ENCODE measurements at places on chromosomes 11 and 22.

- no peak for DNase-seq
Measured at GRCh38 chr11:127993281-127993680, 594.1 kb downstream of the ETS1 start.

GRCh38 chr11:59403546-59403945 is 22.7 kb downstream of the OR5A2 start:
- DNase-seq, result no peak

GRCh38 chr11:48063424-48063978 is 83.1 kb downstream of the PTPRJ start:
- peak; percentile 97 for DNase-seq

DNA sequence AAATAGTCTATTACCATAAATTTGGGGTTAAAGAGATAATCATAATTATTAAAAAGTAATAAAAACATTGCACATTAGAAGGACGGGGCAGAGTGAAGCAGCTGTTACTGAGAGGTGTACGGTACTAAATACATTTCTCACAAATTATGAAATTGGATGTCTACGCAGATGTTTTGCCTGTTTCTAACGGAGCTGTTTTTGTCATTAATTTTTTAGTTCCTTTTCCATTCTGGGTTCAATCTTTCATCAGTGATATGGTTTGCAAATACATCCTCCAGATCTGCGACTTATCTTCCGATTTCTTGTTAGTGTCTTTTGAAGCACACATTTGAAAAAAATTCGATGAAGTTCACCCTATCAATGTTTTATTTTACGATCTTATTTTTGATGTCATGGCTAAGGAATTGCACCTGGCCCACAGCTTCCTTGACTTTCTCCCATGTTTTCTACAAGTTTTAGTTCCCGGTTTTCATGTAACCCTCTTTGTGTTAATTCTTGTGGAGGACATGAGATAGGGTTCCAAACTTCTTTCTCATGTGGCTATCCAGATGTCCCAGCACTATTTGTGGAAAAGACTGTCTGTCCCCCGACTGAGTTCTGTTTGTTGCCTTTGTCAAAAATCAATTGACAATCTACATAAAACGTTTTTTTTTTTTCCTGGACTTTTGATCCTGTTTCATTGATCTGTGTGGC is 21.3 kb upstream of the KRTAP5-6 start:
- DNase-seq, result no peak

DNA sequence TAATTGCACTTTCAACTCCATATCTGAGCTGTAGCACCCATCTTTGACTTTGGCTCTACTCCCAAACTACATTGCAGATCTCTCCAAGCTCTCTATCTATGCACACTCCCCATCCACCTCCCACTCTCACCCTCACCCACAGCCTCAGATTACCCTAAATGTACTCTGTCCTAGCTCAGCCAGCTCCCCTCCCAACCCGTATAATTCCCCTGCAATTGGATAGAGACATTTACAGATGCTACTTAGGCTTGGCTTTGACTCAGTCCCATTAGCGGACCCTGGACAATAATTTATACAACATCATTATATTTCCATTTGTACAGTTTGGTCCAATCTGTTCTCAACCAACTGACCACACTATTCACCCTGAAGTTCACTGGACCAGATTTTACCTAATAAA is 338.9 kb upstream of the ANO3 start:
- no peak for DNase-seq

DNA sequence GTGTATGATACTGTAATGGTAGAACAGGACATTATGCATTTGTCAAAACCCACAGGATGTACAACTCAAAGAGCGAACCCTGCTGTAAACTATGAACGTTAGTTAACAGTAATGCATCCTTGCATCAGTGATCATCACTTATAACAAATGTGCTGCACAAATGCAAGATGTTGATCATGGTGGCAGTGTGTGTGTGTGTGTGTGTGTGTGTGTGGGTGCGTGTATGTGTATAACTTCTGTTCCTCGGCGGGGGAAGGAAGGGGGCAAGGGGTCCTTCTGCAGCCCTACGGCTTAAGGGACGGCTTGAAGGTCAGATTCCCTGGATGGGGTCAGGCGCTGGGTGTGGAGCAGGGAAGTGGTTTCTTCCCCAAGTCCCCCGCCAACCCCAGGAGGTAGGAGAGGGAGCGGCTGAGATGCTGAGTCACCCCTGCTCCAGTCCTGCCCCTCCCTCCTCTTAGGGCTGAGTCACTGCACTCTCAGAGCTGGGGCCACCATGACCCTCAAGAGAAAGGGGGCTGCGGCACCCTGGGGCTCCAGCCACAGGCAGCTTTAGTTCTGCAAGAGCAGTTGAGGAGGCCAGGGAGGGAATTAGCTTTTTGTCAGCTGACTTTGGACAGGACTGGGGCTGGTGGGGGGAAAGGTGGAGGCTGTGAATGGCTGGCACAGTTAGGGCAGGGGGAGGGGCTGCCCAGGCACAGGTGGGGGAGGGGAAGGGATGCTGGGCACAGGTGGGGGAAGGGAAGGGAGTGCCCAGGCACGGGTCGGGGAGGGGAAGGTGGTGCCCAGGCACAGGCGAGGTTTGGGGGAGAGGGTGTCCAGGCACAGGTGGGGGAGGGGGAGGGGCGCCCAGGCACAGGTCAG is 8.8 kb upstream of the CTSD start:
- DNase-seq, result peak; percentile 96

GRCh38 chr22:35648066-35649025 is at the start of gene APOL6:
Gene APOL6 (plus strand): TSS chr22:35648446. CDS start chr22:35656426, 7,980 bp downstream.
- peak; percentile 71 for DNase-seq

DNA sequence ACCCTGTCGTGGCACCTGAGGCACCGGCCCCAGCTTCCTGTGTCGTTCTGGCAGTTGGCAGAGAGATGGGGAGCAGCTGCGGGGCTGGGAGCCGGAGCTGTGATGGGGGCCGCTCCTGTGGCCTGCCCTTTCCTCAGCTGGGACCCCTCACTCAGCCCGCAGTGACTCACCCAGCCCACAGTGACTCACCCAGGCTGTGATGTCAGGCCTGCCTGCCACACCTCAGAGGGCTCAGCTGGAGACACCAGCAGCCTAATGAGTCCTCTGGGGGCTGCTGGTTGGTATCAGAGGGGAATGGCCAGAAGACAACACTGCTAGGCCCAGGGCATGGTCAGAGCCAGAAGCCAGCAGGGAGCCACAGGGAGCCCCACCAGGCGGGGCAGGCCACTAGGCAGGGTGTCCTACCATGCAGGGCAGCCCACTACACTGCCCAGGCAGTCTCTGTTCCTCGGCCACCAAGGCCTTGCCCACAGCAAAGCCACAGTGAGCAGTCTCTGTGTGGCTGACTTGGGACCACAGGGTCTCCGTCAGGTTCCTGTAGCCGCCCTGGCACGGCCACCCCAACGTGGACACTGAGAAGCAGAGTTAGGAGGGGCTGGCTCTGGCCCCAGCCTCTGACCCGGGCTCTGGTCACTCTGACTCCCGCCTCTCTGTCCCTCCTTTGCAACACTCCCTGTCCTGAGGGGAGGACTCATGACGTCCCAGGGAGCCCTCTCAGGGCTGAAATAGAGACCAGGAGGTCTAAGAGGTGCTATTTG is 4.2 kb upstream of the FXYD2 start:
- DNase-seq, result peak; percentile 77

DNA sequence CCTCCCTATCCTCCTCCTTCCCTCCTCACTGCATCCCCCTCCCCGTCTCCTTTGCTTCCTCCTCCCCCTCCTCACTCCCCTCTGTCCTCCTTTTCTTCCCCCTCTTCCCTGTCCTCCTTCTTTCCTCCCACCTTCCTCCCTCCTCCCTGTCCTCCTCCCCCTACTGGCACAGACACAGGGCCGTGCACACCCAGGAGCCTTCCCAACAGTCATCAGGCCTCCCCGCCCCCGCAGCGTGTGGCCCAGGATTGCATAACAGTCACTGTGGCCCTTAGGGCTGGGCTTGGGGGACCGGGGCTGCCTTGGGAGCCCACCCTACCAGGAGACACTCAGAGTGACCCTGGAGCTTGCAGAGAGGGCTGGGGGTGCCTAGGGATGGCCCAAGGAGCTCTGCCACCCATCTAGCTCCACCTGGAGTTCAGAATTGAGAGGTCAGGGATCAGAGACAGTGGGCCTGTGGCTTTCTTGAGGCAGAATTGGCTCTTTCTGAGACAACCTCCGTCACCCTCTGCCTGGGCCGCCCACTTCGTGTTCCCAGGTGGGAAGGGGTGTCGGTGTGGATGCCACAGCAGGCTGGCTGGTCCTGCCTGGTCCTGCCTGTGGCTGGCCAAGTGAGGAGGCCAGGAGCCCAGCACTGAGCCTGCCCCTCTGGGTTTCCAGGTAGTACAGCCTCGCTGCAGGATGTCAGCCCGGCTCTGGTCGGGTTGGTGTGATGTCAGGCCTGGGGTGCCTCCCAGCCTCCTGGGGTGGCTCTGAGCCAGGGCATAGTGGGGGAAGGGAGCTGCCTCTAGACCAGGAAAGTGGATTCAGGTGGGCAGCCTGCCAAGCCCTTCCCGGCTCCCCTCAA is 1.6 kb downstream of the SPI1 start:
- DNase-seq, result no peak
